ENCODE measurements at places on chromosomes 12 and 14. TPM values are rescaled to one million over a fixed set of nuclear protein-coding genes. Genes with fewer than 3 reads are reported as not detected.

The C3AR1 gene
- 5.9 TPM for total RNA-seq

The NEUROD4 gene
- not detected for total RNA-seq

The FBXO21 gene
- total RNA-seq = 25.2 TPM

The STON2 gene
- 1.1 TPM for total RNA-seq

DNA sequence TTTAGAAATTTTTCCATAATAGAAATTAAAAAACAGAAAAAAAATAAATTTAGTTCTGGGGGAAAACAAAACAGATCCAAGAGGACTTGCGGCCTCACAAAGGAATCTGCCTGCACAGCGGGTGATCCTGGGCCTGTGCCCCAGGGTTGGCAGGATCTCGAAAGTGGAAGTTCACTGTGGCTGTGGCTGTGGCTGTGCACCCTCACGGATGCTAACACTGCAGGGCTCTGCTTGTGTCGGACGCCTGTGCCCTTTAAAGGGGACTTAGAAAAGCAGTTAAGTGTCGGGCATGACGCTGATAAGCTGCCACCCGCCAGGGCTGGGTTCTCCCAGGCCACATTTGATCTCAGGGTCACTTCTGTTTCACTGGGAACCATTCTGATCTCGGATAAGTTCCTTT is 209.1 kb downstream of the TTC7B start:
- H3K27ac ChIP-seq = no peak overlapping the region
- no peak overlapping the region for H3K4me3 ChIP-seq
- DNase-seq = no peak
- no peaks in the 10 kb centered on the region for H3K36me3 ChIP-seq

- H3K4me3 ChIP-seq = no peak overlapping the region
- H3K4me1 ChIP-seq = peaks cover 7% of the 10 kb centered on the region
- no peaks in the 10 kb centered on the region for H3K36me3 ChIP-seq
- H3K27me3 ChIP-seq = no peaks in the 10 kb centered on the region
- no peak for DNase-seq
These were observed 31.7 kb upstream of the STRN3 start for GRCh38 chr14:31057701-31058364.

DNA sequence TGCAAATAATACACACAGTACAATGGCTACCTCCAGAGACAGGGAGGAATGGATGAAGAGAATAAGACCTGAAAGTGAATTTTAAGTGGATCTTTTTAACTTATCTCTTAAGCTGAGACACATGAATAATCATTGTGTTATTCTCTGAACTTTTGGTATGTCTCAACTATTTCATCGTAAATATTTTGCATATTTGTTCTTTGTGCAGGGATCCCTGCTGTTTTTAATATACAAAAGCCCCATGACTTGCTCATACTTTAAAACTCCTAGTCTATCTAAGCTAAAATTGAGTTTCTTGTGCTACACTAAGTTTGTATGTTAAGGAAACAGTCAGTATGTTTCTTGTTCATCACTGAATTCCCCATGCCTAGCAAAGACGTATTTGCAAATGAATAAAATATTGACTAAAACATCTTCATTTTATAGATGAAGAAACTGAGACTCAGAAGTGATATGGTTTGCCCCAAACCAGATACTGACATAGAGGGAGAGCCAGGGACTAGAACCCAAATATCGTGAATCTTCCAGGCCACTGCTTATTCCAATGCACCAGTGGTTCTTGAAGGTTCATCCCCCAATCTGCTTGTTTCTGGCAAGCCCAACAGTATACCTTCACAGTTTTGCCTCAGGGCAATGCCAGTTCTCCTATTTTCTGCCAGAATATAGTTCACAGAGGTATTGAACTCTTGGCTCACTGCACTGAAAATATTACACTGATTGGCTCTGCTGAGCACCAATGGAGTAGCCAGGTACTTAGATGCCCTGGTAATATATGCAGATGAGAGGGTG is 356.9 kb downstream of the MED13L start:
- no peak for DNase-seq
- no peaks in the 10 kb centered on the region for H3K36me3 ChIP-seq
- H3K27me3 ChIP-seq = peaks cover 38% of the 10 kb centered on the region
- peaks cover 2% of the 10 kb centered on the region for H3K4me1 ChIP-seq
- H3K4me3 ChIP-seq = no peak overlapping the region
- H3K27ac ChIP-seq = no peak overlapping the region

All from activated CD4-positive, alpha-beta T cell treated with anti-CD3 and anti-CD28 coated beads, Interleukin-2, amount 10 ng/mL, durations not matched to agents 7 days and 5 days (primary cell).